ENCODE measurements at places on chromosomes 7 and 10.

DNA sequence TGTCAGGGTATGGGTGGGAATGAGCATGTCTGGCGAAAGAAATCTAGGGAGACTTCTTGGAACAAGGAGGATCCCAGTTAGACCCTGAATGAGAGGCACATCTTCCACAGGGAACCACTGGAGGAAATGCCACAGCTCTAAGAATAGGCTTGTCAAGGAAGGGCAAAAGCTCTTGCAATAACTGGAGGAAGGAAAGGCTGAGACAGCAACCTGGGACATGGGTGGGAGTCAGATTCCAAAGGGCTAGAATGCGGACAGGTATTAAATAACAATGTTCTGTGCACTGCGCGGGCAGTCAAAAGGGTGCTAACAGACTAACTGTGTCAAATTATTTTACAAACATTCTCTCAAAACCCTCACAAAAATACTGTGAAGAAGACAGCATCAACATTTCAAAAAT, 4.5 kb downstream of the NUDCD3 start:
- no peak for DNase-seq

GRCh38 chr7:74059681-74060588, 23.7 kb upstream of the LIMK1 start:
- no peak for DNase-seq

GRCh38 chr7:3552499-3552898, 251.4 kb downstream of the SDK1 start:
- no peak for DNase-seq

GRCh38 chr7:103928581-103928980, 60.9 kb downstream of the RELN start:
- no peak for DNase-seq

DNA sequence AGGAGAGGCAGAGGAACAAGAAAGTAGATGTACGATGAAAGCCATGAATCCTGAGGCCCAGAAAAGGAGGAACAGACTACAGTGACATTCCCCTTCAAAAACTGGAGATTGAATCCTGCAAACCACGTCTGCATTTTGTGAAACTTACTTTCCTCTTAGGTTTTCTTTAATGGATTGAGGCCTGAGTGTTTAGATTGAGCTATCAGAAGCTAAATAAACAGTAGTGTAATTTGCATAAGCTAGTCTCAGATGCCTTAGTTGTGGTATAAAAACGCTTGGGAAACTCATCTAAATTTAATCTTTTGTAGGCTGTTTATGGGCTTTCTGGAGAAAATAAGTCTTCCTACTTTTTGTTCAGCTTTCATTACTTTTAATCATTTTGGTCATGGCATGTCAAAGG, 94.8 kb upstream of the HDAC9 start:
- DNase-seq: no peak

GRCh38 chr7:92802406-92802805, 34.0 kb downstream of the CDK6 start:
- DNase-seq: no peak

- DNase-seq: peak; percentile 24
Measured at GRCh38 chr7:150937848-150938561, 40.1 kb downstream of the KCNH2 start.

GRCh38 chr7:91264924-91265681, 870 bp downstream of the FZD1 start:
- no peak for DNase-seq

DNA sequence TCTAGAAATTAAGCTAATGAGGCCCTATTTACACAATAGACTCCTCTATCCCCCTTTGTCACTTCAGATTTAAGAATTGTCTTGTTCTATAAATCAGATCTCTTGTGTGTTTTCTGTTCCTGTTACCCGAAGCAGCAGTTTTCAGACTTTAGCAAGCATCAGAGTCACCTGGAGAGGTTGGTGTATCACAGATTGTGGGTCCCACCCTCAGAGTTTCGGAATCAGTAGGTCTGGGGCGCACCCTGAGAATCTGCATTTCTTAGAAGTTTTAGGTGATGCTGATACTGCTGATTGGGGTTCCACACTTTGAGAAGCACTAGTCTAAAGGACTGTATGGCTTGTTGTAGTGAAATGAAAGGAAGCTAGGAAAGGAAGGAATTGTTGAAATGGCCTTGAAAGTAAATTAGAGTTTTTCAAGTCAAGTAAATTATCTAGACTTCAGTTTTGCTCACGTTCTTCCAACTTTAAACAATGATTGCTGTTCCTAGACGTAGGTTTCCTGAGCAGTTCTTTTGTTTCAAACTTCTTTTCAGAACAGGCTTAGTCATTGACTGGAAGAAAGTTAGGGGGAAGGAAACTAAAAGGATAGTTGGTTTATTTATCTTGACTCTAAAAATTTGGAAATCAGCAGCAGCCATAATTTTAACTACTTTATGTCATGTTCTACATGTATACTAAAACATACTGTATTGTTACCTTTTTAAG, 15.7 kb downstream of the BPGM start:
- DNase-seq: no peak

DNA sequence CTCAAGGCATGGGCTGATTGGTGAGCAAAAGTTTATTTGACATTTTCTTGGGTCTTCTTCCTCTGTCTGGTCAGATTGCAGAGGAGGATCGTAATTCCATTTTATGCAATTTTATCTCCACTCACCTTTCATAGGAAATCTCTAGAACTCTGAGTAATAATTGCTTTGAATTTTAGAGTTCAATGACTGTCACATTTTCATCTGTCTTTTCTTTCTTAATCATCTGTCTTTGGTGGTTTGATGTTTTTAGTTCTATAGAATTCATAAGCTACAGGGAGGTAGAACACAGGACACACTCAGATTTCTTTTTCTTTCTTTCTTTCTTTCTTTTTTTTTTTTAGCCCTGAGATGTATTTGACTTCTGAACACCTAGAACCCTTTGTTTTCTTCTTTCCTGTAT, 11.6 kb downstream of the GATA3 start:
- DNase-seq: no peak

DNA sequence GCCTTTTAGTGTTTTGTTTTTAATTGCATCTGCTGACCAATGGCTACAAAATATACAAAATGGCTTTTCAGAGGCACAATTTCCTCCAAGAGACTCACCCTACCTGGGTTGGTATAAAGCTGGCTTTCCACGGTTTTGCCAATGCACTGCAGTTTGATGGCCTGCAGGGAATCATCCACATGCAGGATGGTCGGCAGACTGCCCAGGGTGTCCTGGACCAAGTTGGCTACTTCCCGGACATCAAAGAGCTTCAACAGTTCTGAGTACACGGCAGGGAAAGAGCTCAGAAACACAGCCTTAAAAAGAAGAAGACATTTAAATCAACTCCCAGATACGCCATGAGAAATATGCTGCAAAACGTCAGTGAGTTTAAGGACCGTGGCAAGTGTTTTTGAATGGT, 301.0 kb upstream of the IMMP2L start:
- DNase-seq: no peak

GRCh38 chr7:70372768-70373515, 759.0 kb upstream of the GALNT17 start:
- no peak for DNase-seq

GRCh38 chr7:72539702-72540101, 127.6 kb upstream of the CALN1 start:
- no peak for DNase-seq

DNA sequence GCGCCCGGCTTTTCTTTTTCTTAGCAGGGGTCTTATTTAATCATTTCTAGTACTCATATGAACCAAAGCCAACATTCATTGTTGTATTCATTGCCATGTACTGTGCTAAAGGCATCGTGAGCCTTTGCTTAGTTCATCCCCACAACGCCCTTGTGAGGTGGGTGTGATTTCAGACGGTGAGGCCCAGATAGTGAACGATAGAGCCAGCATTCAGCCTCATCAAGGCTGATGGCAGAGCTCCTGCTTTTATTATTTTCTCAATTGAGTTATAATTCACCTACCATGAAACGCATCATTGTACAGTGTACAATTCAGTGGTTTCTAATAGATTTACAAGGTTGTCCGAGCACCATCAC, 50.1 kb downstream of the HK1 start:
- no peak for DNase-seq

DNA sequence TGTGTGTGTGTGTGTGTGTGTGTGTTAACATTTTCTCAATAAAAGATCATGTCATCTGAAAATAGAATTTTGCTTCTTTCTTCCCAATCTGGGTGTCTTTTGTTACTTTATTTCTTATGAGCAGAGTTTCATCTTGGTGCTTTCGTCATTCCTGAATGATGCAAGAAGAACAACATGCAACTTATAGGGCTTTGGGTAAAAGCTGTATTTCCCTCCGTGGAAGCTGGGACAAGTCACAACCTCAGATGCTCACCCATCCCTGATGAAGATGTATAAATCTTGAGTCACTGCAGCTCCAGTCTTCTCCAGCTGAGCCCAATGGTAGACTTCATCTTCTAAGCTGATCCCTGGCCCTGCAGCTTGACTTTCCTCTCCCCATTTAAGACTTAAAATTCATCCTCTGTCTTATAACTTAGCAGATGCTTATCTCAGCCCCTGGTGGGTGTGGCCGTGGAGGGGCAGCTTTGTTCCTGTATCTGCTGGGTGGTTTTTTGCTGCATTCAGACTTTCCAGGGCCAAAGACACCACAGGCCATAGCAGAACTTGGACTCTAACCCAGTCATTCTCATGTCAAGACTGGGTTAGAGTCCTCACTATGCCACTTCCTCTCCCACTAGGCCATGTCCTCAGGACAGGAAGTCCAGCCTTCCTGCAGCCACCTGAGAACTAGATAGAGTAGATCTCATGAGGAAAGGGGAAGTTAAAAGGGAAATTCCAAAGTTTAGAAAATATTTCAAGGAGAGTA, 356.4 kb downstream of the TNS3 start:
- DNase-seq: no peak

DNA sequence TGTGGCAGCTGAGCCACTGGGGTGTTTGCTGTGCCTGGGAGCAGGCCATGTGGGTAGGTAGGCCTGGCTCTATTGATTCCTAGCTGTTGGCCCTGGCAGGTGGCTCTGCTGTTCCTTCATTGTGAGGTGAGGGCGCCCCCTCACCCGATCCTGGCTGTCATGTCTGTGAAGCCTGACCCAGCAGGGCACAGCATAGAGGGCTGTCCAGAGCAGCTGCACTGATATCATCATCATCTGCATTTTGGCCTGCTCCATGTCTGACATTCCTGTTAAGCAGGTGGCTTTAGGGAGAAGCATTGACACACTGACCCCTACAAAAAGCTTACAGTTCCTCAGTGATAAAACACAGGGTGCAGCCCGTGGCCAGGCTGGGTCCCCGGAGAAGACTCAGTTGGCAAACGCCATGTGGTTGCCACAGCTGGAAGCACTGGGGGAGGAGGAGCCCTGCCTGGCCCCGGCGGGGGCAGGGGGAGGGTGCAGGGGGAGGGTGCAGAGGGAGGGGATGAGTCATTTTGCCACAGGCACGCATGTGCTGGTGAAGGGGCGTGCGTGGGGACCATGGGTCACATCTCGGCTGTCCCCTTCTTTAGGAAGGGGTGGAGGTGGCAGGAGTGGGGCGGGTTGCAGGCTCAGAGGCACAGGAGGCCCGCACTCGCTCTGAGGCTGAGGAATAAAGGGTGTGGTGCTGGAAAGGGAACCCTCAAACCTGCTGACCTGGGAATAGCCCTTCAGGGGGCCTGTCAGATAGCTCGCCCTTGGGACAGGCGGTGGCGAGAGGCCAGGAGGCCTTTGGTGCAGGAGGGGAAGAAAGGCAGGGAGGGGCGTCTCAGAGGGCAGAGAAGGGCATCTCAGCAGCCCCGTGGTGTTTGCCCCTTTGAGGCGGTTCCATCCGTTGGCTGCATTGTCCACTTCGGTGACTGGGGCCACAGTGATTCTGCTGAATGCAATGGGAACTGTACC, 31.6 kb downstream of the IKZF1 start:
- DNase-seq: peak; percentile 80

GRCh38 chr7:69567800-69568199, 30.5 kb upstream of the AUTS2 start:
- DNase-seq: no peak

DNA sequence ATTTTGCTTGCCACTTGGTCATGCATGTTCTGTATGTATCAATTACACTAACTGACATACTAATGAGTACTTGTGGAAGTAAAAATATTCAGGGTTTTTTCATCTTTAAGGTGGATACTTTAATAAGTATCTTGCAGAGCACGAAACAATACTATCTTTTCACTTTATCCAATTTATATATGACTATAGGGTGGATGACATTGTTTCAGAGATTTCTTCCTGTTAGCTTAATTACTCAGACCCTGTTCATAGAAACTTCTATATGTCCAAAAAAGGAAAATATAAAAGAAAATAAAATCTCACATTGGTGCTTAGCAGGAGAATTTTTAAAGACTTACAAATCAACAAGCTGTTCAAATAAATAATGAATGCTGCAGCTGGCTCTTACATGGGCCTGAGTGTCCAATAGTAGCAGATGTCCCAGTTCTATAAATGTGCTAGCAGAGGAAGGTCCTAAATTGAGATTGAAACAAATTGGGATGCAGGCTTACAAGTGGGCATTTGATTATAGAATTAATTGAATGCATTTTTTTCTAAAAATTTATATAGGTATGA, 91.5 kb upstream of the THSD7A start:
- DNase-seq: no peak

DNA sequence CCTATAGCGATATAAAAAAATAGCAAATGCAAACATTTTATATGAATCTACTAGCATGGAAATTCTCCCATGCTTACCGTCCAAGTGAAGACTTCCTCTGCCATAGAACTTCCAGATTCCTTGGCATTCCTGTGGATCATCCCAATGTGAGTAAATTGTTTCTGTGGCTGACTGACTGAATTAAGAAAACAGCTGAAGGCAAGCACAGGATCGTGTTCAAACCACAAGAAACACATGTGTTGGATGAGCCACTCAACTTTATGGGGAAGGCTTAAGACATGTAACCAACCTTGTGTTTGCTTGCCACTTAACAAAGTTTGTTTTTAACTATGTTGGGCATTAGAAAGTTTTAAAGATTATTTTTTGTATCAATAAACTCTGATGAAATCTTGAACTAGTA, 2.6 kb upstream of the MYPN start:
- DNase-seq: no peak

GRCh38 chr7:18916826-18917225, 200.6 kb downstream of the TWIST1 start:
- no peak for DNase-seq

- DNase-seq: no peak
Measured at GRCh38 chr10:103750836-103751235, 104.5 kb downstream of the SH3PXD2A start.

DNA sequence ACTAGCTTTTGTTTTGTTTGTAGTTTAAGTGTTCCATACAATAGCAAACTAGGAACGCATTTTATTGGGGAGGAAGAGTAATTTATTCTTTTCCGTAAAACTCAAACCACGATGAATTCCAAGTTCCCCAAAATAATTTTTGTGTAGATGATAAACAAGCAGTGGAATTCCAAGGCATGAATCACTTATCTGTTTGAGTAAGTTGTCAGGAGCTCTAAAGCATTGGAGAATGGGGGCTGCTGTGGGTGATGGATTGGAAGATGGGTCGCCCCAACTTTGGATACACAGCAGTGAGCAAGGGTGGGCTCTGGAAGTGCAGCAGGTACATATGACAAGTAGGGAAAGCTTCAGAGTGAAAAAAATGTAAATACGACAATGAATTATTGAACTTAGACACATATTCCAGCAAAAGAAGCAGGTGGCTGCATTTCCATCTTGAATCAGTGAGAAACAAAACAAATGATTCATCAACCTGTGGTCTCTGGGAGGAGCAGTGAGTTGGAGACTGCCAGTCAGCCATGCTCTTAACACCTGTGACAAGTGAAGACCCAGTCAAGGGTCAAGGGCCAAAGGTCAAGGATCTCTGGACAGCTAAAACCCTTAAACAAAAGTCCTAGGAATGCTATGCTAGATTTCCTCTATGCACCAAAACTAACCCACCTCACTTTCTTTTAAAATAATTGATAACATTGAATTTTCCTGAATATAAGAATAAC, 34.2 kb upstream of the ADRB1 start:
- no peak for DNase-seq

Measured in activated T-cell treated with anti-CD3 and anti-CD28 coated beads for 24 hours (primary cell).